CD4-positive, alpha-beta T cell treated with Interleukin-10 for 1 hour (primary cell): ENCODE measurements at places on chromosomes 7 and 10.

- no peak for DNase-seq
Measured at GRCh38 chr7:28999427-28999826, 41.3 kb upstream of the TRIL start.

- no peak for DNase-seq
Measured at GRCh38 chr10:93995182-93995581, 1.5 kb downstream of the PLCE1 start.

GRCh38 chr7:47480576-47481538 is 101.1 kb downstream of the TNS3 start:
- no peak for DNase-seq

- DNase-seq: peak; percentile 59
Measured at GRCh38 chr10:26437637-26438461, at the start of gene APBB1IP. APBB1IP (plus strand) TSS chr10:26438341; CDS start chr10:26492327, 53,986 bp downstream.

- DNase-seq: no peak
Measured at GRCh38 chr7:75662579-75663301, 76.0 kb downstream of the HIP1 start.

GRCh38 chr10:73771722-73772280 is 10.0 kb upstream of the CHCHD1 start:
- DNase-seq: peak; percentile 86

GRCh38 chr10:93894516-93895378 is 969 bp downstream of the SLC35G1 start:
- DNase-seq: no peak

GRCh38 chr7:140310337-140311002 is 87.9 kb downstream of the SLC37A3 start:
- DNase-seq: no peak

- no peak for DNase-seq
Measured at GRCh38 chr10:224571-224970, 89.3 kb downstream of the ZMYND11 start.

GRCh38 chr7:151707757-151708156 is 169.2 kb downstream of the PRKAG2 start:
- DNase-seq: no peak

DNA sequence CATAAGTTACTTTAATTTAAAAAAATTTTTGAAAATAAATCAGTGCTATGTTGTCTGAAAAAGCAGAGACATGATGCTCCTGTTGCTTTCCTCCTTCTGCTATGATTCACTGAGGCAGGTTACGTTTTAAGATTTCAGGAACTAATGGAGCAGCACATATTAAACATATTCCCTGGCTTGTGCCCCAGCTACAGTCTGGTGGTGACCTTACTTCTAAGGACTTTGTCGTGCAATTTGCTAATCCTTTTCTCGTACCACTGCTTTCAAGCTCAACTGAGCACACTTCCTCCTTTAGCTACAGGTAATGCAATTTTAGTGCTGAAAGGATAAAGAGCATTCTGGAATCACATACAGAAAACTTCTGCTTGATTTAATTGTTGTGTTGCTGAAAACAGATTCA is 16.2 kb upstream of the PRR15 start:
- no peak for DNase-seq

- DNase-seq: no peak
Measured at GRCh38 chr7:8133188-8133848, 128.6 kb downstream of the ICA1 start.

GRCh38 chr10:81019029-81019890 is 481.6 kb downstream of the SH2D4B start:
- DNase-seq: no peak

DNA sequence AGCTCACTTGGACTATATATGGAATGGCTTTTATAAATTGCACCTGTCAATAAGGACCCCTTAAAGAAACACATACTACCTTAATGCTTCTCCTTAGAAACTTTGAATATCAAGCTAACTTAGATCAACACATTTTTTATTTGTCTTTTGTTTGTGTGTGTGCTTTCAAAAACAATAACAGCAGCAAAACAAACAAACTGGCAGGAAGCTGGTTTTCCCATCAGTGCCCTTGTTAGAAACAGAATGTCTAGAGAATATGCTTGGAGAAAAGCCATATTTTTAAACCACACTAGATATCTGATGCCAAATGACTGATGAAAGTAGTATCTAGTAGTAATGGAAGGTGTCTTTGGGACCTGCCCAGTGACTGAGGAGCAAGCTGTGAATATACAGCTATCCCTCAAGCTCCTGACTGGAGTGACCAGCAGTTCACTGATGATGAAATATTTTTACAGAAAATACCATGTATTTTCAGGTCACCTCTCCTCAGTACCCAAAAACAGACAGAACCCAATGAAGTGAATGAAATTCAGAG is 1.0 kb downstream of the PDE1C start:
- DNase-seq: no peak

- DNase-seq: no peak
Measured at GRCh38 chr10:132838346-132838970, 52.5 kb upstream of the NKX6-2 start.

DNA sequence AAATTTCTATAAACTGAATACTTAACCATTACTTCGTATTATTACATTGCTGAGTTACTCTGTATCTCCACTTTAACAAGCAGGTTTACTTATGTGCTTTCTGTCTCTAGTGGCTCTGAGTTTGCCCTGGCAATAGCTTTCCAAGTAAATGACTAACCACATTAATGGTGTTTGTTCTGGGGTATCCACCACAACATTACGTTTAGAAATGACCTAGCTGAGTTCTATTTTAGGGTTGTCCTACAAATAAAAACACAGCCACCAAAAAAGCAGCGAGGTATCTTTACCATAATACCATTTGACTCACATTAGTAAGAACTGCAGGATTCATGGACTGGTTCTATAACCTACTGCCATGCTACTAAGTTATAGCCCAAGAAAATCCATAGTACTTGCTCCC is 83.1 kb downstream of the HIBADH start:
- no peak for DNase-seq

DNA sequence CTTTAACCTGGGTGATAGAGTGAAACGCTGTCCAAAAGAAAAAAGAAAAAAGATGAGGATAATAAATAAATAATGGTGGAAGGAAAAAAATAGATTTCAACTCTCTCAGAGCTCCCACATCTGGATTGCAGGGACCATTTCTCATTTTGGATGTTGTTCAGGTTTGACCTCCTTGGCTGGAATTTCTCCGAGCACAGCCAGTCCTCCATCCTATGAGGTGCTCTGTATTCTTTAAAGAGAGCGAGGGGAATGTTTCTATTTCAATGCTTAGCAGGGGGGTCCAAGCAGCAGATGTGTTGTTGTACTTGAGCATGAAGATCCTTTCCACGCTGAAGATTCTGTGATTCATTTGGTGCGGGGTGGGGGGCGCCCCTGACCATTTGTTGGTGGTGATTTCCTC is 17.7 kb upstream of the SEPHS1 start:
- DNase-seq: no peak

- DNase-seq: no peak
Measured at GRCh38 chr10:120420421-120420820, 36.6 kb upstream of the PLPP4 start.

GRCh38 chr10:13794992-13795612 is 208.3 kb downstream of the PRPF18 start:
- no peak for DNase-seq

DNA sequence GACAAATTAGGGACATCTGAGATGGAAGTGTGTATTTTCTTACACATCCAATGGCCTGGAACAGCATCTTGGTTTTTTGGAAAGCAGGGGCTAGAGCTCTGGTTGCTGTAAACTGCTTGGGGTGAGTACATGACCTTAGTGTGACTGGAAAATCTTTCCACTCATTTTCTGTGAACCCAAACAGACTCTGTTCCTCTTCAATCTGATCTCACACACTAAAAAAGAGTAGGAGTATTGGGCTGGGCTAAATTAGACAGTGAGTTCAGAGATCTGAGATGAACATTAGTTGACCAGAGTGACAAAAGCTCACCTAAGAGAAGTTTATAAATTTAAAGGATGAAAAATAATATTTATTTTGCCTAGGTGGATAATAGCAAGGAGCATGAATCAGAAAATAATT is 59.2 kb downstream of the OR13A1 start:
- DNase-seq: no peak

DNA sequence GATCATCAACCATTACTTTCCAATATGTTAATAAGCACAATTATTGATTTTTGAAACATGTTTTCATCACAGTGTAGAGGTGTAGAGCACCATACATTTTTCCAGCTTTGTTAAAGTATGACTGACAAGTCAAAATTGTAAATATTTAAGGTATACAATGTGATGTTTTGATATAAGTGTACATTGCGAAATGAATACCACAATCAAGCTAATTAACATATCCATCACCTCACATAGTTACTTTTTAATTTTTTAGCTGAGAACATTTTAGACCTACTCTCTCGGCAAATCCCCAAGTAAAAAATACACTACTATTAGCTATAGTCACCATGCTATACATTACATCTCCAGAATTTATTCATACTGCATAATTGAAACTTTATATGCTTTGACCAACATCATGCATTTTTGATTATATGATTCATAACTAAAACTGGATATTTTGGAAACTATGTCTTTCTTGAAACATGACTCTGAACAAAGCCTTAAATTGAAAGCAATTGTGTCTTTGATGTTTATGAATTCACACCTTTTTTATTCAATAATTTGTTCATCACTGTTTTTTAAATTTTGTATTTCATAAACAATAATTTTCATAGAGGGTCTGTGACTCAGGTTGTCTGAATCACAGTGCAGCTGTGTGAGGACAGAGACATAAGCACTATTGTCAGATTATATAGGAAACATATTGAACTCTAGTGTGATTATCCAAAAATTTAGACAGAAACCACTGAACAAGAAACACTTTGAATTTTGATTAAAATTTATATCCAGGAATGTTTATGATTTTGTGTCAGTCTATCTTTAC is 486.1 kb downstream of the SEMA3D start:
- DNase-seq: no peak

GRCh38 chr7:22860337-22860736 is 37.7 kb upstream of the TOMM7 start:
- no peak for DNase-seq

GRCh38 chr10:48527756-48528155 is 77.1 kb downstream of the ARHGAP22 start:
- no peak for DNase-seq

GRCh38 chr7:51033727-51034520 is 251.2 kb upstream of the GRB10 start:
- DNase-seq: no peak

DNA sequence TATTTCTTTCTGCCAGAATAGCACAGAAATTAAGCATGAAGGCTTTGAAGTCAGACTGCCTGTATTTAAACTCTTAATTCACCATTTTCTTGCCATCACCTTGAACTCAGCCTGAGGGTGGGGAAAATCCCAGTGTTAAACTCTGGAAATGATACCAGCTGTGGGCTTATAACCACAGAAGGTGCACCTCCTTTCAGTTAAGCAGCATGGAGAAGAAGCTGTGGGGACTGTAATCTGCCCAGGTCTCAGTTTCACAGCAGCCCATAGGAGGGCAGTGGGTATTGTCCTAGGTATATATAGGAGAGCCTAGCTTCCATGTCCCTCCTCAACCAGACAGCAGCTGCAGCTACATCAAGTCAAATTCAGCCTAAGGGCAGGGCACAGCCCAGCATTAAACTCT is 241.6 kb downstream of the HPSE2 start:
- no peak for DNase-seq

DNA sequence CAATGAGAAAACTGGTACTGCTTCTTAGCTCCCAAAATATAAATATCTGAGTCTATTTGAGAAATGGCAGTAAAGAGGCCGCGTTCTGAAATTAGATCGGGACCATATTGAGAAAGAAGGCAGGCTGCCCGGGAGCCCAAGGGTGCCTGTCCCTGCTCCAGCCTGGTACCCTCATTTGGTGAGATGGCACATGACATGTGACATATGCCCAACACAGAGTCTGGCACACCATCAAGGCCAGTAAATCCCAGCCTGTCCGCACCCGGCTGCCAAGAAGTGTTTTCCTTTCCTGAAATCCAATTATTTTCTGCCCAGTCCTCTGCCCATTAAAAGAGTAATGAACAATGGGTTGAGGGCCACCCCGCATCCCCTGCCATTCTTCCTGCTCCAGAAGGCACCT is 66.4 kb downstream of the CDH23 start:
- no peak for DNase-seq

GRCh38 chr7:154721086-154721485 is 281.8 kb downstream of the PAXIP1 start:
- no peak for DNase-seq

DNA sequence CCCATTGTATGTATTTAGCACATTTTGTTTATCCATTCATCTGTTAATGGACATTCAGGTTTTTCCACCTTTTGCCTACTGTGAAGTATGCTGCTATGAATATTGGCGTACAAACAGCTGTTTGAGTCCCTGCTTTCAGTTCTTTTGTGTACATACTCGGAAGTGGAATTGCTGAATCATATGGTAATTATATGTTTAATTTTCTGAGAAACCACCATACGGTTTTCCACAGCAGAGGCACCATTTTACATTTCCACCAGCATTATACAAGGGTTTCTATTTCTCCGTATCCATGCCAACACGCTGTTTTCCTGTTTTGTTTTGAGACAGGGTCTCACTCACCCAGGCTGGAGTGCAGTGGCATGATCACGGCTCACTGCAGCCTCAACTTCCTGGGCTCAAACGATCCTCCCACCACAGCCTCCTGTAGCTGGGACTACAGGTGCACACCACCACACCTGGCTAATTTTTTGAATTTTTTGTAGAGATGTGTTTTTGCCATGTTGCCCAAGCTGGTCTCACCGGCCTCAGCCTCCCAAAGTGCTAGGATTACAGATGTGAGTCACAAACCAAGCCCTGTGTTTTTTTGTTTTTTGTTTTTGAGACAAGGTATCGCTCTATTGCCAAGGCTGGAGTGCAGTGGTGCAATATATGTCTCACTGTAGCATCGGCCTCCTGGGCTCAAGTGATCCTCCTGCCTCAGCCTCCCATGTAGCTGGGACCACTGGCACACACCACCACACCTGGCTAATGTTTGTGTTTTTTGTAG is 22.1 kb upstream of the FBXW4 start:
- no peak for DNase-seq

- DNase-seq: no peak
Measured at GRCh38 chr10:102869258-102870198, at the start of gene AS3MT. AS3MT (plus strand) TSS chr10:102869470; CDS start chr10:102869593, 123 bp downstream.
